Central memory CD4-positive, alpha-beta T cell (primary cell): ENCODE measurements at places on chromosomes 12 and 14.

DNA sequence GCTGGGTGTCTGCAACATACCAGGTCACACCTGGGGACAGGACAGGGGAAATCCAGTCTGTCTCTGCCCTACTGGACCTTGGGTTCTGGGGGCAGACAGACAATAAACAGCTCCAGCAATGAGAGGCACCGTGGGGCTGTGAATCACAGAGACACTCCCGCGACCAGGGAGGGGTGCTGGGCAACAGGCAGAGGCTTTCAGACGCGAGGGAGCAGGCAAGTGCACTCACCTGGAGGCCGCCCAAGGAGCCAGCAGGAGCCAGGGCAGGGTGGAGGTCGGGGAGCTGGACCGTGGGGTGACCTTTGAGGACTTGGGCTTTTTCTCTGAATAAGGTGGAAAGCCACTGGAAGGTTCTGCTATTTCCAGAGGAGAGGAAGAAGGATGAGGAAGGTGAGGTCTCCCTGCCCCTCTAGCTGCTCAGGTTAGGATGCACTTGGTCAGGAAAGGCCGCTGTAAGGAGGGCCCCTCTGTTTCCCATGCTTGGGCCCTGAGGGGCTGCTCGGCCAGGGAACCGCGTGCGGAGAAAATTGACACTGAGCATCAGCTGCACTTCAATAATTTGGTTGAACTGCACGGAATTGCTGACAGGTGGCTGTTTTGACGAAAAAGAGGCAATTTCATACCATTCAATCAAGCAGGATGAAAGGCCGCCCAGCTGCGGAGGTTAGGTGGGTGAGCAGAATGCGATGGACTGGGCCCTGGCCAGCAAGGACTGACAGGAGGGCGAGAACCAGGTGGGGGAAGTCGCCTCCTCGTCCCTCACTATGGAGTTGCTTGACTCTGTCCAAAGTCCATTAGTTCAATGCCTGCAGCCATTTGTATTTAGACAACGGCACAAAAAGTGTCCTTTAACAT lies 42.2 kb downstream of the JAG2 start:
- DNase-seq = no peak

DNA sequence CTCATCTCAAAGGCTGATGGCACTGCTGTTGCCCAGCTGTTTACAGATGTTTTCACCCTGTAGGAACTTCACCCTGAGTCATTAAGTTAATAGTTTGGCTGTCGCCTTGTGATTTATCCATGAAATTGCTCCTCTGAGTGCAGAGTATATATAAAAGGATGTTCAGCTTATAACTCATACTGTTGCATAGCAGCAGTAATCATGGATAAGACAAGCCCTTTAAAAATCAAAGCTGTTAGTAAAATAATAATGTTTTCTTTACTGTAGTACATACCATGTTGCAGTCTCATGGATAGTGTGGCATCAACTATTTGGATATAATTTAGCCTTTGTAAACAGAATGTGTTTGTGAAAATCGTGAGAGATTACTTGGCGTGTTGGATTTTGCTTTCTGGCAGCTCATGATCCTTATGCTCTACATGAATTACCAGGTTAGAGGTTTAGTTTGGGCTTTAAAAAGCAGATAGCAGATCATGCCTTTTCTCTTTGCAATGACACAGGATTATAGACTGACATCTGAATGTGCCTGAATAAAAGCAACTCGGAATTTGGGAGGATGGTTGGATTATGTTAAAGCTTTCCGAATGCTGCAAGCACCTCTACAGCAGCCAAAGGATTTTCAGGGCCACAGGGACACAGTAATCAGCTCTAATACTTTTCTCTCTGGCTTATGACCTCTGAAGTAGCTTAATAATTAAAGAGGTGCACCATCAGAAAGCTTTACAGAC lies 279.7 kb upstream of the ATP2B1 start:
- DNase-seq = no peak

DNA sequence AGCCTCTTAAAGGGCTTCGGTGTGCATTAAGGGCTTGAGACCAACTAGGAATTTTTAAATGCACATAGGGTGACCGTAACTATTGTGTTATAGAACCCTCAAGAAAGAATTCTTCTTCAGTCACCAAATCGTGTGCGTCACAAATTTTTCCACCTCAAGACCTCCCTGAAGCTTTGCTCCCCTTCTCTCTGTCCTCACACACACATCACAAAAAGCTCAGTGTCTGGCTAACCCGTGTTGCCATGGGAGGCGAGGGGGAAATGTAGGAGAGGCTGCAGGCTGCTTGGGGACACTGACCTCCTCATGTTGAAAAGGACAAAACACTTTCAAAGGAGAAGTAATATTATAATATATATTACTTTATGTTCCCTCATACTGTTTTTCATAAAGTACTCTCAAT lies 10.6 kb downstream of the SSPN start:
- DNase-seq = no peak

DNA sequence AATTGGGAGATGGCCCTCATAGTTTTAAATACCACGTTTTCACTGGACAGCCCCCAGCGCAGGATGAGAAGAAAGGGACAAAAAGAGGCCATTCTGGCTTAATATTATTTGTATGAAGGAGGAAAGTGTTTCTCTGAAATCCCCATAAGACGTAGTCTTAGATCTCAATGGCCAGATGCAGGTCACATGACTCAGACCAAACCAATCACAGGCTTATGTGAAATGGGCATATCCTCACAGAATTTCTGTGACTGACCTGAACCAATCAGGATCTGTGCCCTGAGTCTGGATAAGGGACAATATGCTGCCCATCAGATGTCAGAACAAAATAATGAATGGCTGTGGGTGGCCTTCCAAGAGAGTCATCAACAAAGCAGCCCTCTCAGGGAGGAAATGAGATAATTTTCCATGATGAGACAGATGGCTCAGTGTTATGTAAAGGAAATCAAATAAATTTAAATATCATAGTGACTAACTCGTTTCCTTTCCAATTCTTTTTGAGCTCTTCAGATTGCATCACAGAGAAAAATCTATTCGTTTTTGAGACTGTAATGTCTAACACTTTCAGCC lies 1009.5 kb upstream of the TMEM132C start:
- DNase-seq = no peak

DNA sequence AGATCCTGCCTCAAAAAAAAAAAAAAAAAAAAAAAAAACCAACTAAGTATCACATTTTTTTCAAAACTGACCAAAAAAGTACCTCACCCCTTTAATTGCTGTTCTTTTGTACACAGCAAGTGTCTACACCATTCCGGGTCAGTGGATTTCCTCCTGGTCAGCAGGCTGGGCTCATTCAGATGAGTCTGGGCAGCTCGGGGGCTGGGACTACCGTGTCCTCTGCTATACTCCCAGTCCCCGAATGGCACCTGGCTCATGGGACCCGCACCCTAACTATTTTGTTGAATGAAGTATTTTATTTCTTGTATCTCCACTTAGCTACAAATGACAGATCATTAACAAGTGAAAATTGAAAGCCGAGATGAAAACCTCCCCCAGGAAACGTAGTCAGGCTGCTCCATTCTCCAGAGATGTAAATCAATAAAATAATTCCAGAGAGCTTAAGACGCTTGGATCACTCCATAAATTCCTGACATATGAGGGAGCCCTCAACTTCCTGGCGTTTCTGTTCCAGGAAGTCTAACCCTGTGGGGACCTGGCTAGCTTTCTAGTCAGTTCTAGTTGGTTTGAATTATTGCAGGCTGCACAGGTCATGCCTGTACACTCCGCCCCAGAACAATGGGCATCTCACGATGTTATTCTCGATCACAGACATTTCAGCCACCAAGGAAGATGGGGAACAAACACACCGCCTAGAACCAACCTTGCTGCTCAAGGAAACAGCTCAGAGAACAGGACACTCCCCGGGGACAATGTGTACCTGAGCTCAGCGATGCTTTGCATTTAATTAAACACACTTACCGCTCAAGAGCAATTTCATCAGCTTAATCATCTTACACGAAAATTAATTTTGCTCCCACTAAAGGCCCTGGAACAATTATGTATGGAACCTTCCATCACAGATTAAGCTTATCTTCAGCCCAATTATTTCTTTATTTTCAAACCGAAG lies 76.3 kb downstream of the RIMBP2 start:
- DNase-seq = no peak

- DNase-seq = no peak
These were observed 903.1 kb downstream of the BCL11B start for GRCh38 chr14:98368916-98369315.

DNA sequence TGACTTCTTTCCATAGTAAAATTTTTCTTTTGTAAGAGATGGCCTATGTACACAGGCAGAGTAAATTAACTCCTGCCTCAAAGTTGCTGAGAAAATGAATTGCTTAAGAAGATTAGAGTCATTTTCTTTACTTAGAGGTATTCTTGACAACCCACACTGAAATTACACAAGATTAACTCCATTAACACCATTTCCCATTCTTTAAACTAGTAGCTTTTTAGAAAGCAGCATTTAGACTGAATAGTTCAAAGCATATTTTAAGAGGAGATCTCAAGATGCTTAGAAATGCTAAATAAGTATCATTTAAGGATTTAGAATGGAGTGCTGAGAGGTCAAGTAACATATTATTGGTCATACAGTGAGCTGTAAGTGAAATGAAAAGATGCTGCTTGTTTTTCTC lies 35.5 kb downstream of the PUS7L start:
- no peak for DNase-seq

- DNase-seq = no peak
These were observed 180.3 kb downstream of the ETV6 start for GRCh38 chr12:11829764-11830194.

DNA sequence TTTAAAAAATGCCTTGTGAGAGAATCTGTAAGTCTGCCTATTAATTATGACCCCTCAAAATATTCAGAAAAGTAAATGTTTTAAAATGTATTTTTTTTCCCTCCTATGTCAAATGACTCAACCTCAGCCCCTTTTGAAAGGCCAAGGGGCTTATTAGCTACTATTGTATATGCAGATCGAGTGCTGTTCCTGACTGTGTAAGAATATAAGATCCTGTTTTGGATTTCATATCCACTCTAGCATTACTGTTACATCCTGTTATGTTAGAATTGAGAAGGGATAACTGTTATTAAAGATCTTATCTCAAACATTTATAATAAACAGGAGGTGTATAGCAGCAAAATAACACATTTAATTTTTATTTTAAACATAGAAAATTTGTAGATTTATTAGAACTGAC lies 46.6 kb upstream of the TPH2 start:
- no peak for DNase-seq

DNA sequence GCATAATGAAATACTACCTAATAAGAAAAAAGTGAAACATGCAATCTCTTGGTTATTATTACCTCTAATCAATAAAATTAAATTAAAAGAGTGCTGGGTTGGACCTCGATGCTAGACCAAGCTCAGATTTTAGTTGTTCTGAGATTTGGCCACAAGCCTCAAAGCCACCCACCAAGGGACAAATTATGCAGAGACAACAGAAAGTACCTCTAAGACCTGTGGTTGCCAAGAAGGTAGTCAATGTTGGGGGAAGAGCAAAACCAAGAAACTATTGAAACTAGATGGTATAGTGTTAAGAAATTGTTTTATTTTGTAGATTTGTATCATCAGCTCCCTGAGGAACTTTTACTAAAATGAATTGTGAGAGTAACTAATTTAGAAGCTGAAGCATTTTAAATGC lies 43.8 kb upstream of the ARID2 start:
- no peak for DNase-seq

GRCh38 chr12:29682088-29682487 lies 101.7 kb downstream of the TMTC1 start:
- no peak for DNase-seq

DNA sequence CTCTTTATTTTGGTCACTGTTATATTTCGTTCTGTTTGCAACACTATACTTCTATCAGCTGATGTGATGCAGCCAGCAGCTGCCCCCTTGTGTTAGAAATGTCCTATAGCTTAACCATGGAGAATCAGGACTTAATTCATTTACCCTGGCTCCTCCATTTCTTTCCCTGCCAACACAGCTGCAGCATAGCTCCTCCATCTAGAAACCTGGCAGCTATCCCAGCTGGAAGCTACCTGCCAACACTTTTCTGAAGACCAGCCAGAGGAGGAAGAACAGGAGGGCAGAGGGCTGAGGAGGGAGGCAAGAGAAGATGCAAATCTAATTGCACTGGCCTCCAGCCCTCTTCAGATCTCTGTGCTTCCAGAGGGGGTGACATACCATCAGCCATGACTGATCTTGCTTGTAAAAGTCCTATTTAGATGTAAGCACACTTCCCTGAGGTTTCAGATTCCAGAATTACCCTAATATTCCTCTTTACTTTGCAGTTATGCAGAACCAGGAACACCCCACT lies 156.8 kb upstream of the TMEM260 start:
- peak; percentile 17 for DNase-seq

DNA sequence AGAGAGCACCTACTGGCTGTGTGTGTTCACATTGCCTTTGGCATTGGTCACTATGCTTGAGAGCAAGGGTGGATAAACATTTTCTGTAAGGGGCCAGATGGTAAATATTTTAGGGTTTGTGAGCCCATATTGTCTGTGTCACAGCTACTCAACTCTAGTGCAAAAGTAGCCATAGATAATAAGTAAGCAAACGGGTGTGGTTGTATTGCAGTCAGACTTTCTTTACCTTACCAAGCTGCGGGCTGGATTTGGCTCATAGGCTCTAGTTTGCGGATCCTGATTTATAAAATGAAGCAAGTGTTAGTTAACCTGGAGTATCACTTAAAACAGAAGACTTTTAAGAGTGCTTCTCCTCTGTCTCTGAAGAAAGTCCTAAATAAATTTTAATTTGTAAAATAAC lies 169.0 kb downstream of the KICS2 start:
- no peak for DNase-seq

- peak; percentile 26 for DNase-seq
These were observed 427 bp upstream of the TMEM120B start for GRCh38 chr12:121712190-121712460.

GRCh38 chr12:106179086-106179485 lies 40.3 kb upstream of the NUAK1 start:
- DNase-seq = no peak

- DNase-seq = no peak
These were observed 7.8 kb downstream of the LIMA1 start for GRCh38 chr12:50275556-50275955.

DNA sequence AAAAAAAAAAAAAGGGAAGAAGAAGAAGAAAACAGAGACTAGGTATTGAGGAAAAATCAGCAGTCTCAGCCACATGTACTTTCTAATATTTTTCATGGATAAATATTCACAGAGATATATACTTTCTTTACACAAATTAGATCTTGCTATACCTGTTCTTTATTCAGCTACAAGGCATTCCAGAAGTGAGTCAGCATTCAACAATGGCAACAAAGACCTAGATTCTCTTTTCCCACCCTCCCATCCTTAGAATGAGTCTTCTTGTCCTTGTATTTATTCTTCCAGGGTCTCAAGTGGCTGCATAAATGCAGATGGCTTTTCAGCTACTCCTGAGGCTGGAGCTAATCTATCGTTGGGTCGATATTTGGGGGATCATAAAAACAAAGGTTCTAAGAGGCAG lies 93.0 kb downstream of the NT5DC3 start:
- no peak for DNase-seq

DNA sequence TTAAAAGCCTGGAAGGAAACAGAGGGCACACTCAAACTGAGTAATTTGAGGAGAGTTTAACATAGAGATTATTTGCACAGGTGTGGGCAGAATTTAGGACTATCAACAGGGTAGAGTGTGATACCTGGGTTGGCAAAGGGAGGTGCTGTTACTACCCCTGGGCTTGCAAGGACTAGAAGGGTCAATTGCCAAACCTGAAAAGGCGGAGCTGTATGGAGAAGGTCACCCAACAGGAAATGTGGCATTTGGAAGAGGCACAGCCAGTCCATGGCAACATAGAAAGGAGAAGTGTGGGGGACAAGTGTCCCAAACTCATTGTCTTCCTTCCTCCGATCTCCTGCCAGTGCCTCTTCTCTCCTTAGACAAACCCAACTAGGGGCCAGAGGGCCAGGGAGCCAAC lies 21.6 kb upstream of the MED13L start:
- DNase-seq = no peak

GRCh38 chr14:70651522-70651921 lies 9.8 kb downstream of the TTC9 start:
- no peak for DNase-seq
